ENCODE measurements at places on chromosomes 16 and 17.

GRCh38 chr16:72202014-72202413, 30.1 kb upstream of the PMFBP1 start:
- DNase-seq, result no peak

GRCh38 chr17:21549107-21549687, 143.1 kb upstream of the KCNJ18 start:
- DNase-seq, result peak; percentile 50

DNA sequence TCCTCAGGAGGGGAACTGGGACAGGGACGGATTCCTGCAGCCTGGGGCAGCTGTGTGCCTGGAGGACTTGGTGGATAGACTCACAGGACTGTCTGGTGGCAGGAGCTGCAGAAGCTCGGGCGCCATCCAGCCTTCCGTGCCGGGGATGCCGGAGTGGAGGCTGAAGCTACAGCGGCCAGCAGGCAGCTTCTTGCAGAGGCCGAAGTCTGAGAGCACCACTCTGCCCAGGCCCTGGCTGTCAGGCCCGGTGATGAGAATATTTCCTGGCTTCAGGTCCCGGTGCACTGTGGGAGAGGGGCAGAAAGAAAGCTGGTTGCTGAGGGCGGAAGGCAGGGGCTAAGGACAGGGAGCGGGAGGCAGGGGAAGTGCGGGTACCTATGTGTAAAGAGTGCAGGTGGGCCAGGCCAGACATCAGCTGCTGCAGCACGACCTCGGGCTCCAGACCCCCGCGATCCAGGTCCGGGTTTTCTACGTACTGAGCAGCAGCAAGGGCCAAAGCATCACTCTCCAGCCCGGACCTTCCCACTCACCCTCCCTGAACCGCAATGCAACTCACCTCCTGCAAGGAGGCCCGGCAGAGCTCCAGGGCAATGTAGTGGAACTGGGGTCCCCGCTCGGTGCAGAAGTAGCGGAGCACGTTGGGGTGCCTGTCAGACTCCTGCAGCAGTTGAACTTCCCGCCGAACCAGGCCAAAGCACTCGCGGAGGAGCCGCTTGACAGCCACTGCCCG, 16.1 kb downstream of the PLK1 start:
- DNase-seq, result no peak

- no peak for DNase-seq
Observed at GRCh38 chr16:88967830-88968588, 9.0 kb downstream of the CBFA2T3 start.

DNA sequence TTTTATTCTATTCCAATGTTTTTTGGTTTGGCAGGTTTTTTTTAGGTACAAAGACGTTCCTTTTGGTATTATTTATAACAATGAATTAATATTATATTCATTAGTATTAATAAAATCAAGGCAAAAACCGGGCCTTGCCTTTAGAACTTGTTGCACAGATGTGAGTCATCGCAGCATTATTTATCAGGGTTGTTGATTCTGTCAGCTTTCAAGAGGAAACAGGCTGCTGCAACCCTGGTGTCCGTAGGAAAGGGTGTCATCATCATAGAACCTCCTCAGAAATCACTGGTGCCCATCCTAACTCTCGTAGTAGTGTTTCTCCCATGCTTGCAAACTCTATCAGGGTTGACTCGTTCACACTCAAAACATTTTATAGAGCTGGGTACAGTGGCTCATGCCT, 10.2 kb upstream of the LRRC37B start:
- DNase-seq, result no peak

GRCh38 chr16:52731219-52731875, 184.4 kb upstream of the TOX3 start:
- no peak for DNase-seq

- DNase-seq, result no peak
Observed at GRCh38 chr16:64900517-64900916, 221.3 kb downstream of the CDH11 start.

DNA sequence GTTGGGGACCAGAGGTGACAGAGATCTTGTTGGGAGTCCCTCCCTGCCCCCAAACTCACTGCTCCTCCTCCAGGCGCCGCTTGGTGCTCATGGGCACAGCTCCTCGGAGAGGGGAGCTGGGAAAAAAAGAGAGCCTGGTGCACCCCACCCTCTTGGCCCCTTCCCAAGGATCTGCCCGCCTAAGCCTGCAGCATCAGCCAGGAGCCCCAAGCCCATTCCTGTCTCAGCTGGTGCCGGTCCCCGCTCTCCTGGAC, 400 bp downstream of the HCFC1R1 start:
- peak; percentile 42 for DNase-seq

GRCh38 chr17:9195961-9196670, 174.8 kb downstream of the NTN1 start:
- DNase-seq, result no peak
